ENCODE measurements at places on chromosomes 11 and 22.

- DNase-seq, result peak; percentile 14
Observed at GRCh38 chr11:13216019-13216710, 61.4 kb upstream of the BMAL1 start.

- DNase-seq, result no peak
Observed at GRCh38 chr11:94276943-94277342, 27.4 kb upstream of the IZUMO1R start.

DNA sequence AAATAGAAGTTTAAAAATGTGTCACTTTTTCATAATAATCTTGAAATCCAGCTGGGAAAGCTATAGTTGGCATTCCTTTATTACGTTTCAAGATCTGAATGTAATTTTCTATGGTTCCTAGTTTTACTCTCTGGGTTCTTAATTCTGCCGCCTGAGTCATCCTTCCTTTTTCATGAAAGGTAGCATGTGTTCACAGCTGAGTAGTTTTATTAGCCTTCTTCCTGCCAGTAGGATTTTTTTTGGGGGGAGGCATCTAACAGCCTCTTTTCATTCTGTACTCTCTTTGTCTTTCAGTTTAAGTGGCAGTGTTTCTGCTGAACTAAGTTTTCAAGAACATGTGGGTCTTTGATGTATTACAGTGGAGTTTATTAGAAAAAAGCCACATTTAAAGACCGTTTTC lies 36.5 kb downstream of the OR2AG2 start:
- DNase-seq, result no peak

- DNase-seq, result no peak
Observed at GRCh38 chr11:73465871-73466270, 89.7 kb downstream of the RELT start.

- DNase-seq, result no peak
Observed at GRCh38 chr22:41696703-41697102, 2.6 kb upstream of the MEI1 start.

DNA sequence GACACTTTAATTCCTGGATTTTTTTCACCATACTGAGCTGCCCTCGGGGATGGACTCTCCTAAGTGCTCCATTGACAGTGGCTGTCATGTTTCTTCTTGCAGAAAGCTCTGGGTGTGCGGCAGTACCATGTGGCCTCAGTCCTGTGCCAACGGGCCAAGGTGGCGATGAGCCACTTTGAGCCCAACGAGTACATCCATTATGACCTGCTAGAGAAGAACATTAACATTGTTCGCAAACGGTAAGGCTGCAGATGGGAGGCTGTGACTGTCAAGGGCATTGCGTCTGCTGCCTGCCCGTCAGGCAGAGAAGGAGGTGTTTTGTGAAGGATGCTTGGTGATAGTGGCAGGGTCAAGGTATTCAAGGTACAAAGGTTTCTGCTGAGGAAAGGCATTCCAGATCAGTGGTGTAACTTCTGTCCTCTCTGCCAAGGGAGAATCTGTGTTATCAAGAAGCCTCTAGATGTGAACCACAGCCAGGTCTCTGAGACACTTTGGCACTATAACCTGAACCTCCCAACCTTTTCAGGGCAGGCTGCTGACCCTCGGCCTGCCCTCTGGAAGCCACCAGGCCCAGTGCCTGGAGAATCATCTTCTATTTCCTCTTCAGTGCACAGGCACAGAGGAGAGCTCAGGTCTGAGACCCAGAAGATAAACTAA lies 30.8 kb downstream of the ACO2 start:
- no peak for DNase-seq

DNA sequence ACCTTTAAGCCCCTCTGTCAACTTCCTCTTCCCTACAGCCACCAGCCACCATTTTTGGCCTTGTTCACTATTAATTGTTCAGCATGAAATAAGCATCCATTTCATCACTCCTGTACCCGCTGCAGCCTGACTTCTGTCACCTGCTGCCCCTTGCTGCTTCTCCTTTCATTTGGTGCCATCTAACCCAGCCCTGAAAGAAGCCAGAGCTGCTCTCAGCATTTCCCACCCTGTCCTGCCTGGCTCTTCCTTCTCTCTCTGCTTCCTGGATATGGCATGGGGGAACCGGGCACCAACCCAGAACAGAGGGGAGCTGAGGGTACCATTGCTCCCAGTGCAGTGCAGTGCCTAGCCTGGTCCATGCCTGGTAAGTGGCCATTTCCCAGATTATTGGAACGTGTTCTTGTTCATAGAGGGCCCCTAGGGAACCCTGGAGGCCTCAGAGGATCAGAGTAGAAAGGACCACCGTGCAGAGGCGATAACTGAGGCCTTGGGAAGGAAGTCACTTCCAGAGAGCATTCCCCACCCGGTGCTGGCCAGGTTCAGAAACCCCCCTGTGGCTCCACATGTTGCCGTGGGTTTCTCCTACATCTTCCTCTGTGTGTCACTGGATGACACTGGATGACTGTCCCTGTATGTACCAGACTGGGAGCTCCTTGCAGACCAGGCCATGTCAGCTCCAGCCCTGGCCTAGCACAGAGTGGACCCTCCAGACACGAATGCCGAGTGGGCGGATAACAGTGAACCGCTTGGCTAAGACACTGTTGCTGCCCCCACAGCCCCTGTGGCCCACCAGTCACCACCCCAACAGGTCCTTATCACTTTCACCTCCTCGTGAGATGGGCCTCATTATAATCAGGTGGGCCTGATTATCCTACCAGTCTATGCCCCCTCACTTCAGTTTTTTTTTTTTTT lies 4.7 kb downstream of the YDJC start:
- no peak for DNase-seq

DNA sequence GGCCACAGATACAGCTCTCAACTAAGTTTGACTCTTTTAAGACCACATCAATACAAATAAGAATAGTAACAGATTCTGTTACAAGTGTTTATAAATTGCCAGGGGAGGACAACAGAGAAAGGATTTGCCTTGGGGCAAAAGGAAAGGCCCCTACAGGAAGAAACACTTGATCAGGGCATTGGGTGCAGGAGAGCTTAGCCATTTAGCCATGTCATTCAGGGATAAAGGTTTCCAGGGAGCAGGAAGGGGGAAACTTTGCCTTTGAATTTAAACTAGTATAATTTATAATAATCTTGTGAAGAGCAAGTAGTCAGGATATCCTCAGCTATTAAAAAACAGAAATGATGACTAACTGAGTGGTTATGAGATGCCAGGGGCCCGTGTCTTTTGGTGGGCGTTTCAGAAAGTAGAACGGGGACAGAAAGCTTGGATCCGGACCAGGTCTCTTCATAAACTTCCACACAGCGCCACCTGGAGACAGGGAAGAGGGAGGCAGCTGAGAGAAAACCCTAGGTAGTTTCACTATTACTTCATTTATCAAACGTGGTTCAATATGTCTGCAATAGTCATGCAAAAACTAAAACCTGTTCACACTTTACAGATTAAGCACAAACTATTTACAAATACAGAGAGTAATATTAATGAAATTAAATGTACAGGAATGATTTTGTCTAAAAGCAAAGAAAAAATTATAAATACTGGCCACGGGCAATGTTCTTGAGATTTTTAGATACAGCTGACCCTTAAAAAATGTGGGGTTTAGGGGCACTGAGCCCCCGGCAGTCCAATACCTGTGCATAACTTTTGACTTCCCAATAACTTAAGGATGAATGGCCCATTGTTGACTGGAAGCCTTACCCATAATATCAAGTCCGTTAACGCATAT lies 11.0 kb upstream of the SLC5A4 start:
- DNase-seq, result peak; percentile 68

GRCh38 chr11:45169310-45170072 lies 23.1 kb downstream of the PRDM11 start:
- DNase-seq, result no peak

DNA sequence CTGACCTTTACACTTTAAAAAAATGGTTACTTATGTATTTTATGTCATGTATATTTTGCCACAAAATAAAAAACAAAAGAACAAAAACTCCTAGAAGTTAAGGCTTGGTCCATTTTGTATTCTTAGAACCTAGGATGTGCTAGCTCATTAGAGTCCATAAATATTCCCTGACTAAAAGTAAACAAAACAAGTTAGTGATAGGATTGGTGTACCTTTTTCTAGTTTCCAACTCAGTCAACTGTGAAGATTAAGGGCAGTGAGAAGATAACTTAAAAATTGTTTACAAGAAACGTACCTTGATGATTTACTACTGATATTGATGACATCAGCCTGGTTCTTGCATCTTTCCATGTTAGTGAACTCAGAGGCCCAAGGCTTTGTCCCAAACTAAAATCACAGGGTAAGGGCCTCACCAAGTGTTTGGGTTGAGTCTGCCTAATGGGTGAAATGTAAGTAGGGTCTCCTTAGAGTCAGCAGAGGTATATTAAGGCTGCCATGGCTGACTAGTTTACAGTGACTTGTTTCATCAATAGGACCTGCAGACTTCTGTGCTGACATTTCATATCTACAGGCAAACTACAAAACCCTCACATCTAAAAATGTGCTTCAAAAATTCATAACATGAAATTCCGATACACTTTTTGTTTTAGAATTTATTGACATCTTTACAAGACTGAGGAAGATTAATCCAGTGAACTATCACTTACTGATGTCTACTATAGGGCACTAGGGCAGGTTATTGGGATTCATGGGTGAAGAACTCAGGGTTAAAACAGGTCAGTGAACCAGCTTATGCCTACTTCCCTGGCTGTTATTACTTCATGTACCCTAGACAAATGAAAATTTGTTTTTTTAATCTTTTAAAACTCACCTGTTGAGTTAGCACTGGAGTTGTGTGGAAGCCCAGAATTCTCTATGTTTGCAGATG lies 4.4 kb downstream of the TMEM123 start:
- DNase-seq, result no peak

DNA sequence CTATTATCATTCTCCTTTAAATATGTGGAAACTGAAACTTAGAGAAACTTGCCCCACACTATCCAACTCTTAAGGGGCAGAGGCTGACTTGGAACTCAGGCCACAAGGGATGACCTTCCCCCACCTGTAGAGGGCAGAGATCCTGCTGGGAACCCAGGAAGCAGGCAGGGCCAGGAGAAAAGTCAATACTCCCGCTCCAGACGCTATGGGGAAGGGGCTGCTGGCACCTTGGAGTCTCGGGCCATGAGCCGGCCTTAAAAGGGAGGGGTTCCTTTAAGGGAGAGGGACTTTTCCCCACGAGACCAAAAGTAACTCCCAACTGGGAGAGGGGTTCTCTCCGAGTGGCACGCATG lies 620 bp upstream of the ANO5 start:
- DNase-seq, result no peak

DNA sequence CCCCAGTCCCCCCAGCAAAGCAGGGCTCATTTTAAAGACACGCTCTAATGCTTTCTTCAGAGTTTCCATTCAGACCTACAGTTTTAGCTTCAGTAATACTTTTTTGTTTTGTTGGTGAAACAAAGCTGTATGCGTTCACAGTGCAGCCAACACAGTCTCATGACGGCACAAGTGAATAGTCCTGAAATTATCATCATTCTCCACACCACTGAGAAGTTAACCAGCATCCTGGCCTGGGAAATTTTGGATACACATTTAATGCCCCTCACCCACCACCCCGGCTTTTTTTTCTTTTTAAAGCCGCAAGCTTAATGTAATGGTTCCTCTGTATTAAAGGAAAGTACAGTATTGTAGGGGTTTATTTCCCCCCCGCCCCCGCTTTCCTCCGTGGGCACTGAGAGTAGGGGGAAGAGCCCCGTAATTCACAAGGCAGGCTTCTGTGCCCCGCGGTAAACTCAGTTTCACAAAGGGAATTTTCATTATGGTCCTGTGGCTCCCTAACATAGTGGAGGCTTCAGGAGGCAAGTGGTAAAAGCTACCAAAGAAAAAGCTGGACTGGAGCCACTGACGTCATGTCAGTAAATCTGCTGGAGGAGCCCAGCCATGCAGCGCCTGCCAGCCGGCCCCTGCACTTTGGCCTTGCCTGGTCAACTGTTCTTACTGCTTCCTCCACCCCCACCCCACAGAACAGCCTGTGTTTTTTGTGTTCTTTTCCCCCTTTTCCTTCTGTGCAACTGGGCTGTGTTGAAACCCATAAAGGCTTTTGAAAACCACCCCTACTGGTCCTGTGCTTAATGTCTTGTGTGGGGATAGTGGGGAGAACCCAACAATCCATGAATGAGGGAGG lies 18.2 kb downstream of the TEAD1 start:
- no peak for DNase-seq

DNA sequence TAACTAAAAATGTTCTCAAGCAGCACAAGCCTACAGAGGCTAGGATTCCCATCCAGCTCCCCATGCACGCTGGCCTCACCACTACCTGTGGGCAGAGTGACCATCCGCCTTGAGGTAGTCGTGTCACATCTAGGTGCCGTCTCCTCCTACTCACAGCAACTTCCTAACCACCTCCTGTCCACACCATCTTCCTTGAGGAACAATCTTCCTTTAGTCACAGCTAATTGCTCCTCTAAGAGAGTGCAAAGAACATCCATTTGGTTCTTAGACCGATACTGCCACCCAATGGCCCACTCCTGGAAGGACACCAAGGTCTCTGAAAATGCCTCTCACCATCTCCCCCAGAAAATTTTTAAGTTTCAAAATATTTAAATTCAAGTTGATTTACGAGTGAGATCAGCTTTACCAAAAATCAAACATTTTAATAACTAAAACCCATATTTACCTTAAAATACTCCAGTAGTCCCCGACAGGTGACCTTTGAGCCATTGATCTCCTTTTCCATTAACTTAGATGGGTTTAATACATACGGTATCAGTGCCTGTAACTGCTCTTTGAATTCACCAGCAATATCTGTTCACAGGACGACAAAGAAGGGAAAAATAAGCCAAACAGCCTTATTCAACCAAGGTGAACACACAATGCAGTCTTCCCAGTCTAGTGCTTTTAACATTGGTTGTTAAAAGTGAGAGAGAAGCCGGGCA lies 21.7 kb upstream of the PLAAT3 start:
- DNase-seq, result peak; percentile 37

GRCh38 chr11:94933223-94934130 lies 39.9 kb downstream of the CWC15 start:
- no peak for DNase-seq

DNA sequence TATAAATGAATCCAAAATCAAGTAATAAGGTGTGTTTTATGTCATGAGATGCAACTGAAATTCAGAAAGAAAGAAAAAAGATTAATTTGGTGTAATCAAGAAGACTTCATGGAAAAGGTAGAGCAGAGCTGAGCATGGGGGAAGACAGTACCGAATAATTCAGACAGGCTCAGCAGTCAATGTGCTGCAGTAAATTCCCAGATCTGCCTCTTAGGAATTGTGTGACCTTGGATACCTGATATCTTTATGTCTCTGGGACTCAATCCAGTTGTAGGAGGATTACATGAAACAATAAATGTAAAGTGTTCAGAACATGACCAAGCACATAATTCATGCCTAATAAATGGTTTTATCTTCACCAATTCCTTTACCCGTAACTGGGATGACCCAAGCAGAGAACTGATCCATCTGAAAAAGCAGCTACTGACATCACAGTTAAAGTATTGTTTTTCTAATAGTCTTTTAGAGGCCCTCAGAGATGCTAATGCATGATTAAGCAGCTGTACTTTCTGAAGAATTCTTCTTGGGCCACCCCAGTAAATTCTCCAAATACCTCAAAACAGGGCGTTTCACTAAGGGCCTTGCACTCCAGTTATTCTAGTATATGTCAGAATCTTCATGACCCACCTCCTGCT lies 7.8 kb downstream of the MS4A12 start:
- DNase-seq, result no peak

- no peak for DNase-seq
Observed at GRCh38 chr11:134438542-134439537, 26.8 kb upstream of the B3GAT1 start.

Measured in stimulated activated naive CD4-positive, alpha-beta T cell treated with Interleukin-2 at 50 U/mL for 16 hours (primary cell).